ENCODE measurements at places on chromosomes 1 and 21. TPM values are rescaled to one million over a fixed set of nuclear protein-coding genes. Genes with fewer than 3 reads are reported as not detected.

The TNNI3K gene
- total RNA-seq, result 3.9 TPM

The PLPPR4 gene
- total RNA-seq, result 0.17 TPM

The COL8A2 gene
- 3.0 TPM for total RNA-seq

The TCEA3 gene
- 20.2 TPM for total RNA-seq

The GPR3 gene
- 0.09 TPM for total RNA-seq

The SH3BP5L gene
- 17.0 TPM for total RNA-seq

The TRIM67 gene
- total RNA-seq, result not detected
